Activated CD8-positive, alpha-beta T cell treated with anti-CD3 and anti-CD28 coated beads for 36 hours (primary cell): ENCODE measurements at places on chromosomes 2 and 18.

GRCh38 chr2:99861376-99861760, 281.0 kb downstream of the AFF3 start:
- DNase-seq, result no peak

GRCh38 chr2:129242269-129242668, 737.2 kb upstream of the RAB6C start:
- DNase-seq, result no peak

GRCh38 chr2:235979753-235980435, 188.3 kb downstream of the GBX2 start:
- no peak for DNase-seq

GRCh38 chr2:98775146-98775986, 44.4 kb upstream of the MGAT4A start:
- DNase-seq, result no peak

GRCh38 chr2:239445771-239446524, 45.1 kb upstream of the HDAC4 start:
- DNase-seq, result no peak

- DNase-seq, result no peak
These were observed 449.2 kb upstream of the DCC start for GRCh38 chr18:51890762-51891161.

DNA sequence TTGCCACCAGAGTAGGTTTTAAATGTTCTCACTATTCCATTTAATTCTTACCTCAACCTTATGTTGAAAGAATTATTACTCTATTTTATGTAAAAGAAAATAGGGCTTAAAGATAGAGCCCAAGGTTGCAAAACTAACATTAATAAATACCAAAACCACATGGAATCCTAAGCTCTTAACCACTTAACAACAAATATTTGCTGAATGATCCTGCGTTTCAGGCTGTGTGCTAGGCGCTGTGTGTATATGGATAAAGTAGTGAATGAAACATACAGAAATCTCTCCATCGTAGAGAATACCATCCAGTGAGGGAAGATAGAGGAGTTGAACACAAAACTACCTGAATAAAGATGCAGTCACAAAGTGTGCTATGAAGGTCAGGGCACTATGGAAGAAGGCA, 485.1 kb downstream of the THSD7B start:
- no peak for DNase-seq

DNA sequence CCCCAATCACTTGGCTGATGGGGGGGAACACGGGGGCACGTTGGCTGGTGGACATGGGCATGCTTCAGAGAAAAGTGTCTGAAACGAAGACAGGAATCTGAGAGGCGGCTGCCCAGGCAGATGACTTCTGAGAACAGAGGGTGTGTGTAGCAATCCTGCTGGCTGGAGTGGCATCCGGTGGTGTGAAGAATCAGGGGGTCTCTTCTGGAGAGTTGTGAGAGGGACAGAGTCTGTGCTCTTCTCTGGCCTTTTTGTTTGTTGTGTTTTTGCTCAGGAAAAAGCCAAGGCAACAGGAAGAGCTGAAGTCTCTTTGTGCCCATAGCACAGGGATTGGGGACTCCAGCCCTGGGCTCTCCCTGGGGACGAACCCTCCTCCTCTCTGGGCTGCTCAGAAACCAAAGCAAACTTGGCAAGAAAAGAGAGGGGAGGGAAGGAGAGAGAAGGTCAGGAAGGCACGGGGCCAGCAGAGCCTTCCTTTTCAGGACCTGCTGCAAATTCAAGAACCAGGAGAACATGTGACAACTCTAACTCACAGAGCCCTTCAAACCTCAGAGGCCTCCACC, 97.0 kb upstream of the SMAD2 start:
- DNase-seq, result no peak

DNA sequence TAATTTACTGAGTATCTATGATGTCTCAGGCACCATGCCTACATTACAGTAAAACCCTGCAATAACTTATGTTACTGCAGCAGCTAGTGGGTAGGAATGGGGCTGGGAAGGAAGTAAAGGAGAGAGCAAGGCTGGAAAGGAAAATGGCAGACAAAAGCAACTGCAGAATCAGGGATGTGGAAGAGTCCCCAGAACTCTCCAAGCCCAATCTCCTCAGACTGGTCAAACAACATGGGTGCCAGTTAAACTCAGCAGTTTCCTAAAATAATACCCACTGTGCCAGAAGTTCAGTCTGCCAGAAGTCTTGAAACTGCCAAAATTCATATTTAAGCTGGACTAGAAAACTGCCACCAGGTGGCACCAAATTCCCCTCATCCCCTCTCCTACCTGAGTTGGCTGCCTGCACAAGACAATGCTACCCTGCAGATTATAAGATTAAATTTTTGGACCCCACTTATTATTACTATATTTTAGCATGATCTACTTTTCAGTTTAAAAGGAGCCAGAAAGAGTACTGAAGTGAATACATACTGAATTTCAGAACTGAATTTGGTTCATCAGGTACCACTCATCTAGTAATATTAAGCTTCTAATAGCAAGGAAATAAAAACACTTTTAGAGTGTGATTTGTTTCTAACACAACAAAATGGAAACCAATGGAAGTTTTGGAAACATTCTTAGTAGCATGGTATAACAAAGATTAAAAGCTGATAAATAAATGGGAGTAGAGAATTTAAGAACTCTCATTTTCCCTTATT, 86.8 kb upstream of the DNER start:
- DNase-seq, result peak; percentile 85

DNA sequence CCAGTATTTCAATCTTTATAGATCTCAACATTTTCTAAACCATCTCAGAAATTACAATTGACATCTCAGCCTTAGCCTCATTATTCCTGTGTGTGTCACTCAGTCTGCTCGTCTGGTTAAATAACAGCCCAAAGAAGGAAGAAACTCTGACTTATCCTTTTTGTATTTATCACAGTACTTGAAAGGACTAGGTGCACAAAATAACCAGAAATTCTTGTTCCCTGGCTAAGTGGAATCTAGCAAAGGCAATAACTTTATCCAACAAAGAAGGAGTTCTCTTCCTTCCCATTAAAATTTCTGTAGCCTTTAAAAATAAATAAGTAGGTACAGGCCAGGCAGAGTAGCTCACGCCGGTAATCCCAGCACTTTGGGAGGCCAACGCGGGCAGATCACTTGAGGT, 139.9 kb upstream of the PID1 start:
- no peak for DNase-seq

- DNase-seq, result no peak
These were observed 9.0 kb upstream of the CWC22 start for GRCh38 chr2:180015951-180016709.

GRCh38 chr18:34115409-34116081, 109.2 kb downstream of the NOL4 start:
- DNase-seq, result no peak

DNA sequence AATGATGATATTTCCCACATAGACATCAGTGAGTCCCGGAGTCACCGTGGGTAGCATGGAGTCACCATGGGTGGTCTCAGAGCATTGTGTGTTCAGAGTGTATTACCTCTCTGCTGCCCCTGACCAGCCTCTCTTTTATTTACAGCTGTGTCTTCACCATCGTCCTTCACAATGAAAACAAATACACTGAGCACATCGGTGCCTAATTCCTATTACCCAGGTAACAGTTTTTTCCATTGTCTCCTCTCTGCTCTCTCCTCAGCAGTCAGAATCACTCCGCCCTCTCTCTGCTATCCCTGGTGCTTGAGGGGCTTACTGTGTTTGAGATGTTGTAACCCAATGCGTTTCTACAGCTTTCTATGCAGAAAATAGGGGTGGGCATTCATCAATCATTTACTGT, 361.5 kb upstream of the RAB12 start:
- DNase-seq, result no peak

DNA sequence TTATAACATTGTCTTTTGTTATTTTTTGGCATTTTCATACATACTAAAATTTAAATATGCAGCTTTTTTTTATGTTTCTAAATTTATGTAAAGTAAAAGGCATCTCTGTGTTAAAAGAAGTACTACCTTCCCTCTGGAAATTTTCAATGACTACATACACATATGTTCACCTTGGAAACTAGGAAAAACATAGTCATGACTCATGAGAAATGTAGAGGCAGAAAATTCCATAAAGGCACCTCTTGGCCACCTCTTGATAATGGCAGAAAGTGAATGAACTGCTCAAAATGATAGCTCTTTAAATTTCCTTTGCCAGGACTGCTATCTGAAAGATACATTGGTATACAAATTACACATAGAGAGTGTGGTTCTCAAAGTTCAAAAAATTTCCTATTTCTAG, 889.1 kb upstream of the ZEB2 start:
- no peak for DNase-seq

- DNase-seq, result no peak
These were observed 11.2 kb downstream of the DBI start for GRCh38 chr2:119377993-119378345.
